ENCODE measurements at places on chromosomes 3 and 15. TPM values are rescaled to one million over a fixed set of nuclear protein-coding genes. Genes with fewer than 3 reads are reported as not detected.
A peak's percentile ranks its signal among the peaks of the same experiment; 100 is the strongest.

GRCh38 chr3:42505128-42505848 is 2.8 kb downstream of the VIPR1 start:
- DNase-seq: peak; percentile 41

Gene KLHL18
- 9.4 TPM for total RNA-seq

Gene AMT
- total RNA-seq: 46.8 TPM

GRCh38 chr3:170809007-170809974 is 60.7 kb downstream of the RPL22L1 start:
- DNase-seq: no peak

- DNase-seq: no peak
These were observed 23.0 kb downstream of the HPS3 start for GRCh38 chr3:149152420-149152819.

Gene ARRDC4
- 5.1 TPM for total RNA-seq

Gene GAP43
- total RNA-seq: not detected

DNA sequence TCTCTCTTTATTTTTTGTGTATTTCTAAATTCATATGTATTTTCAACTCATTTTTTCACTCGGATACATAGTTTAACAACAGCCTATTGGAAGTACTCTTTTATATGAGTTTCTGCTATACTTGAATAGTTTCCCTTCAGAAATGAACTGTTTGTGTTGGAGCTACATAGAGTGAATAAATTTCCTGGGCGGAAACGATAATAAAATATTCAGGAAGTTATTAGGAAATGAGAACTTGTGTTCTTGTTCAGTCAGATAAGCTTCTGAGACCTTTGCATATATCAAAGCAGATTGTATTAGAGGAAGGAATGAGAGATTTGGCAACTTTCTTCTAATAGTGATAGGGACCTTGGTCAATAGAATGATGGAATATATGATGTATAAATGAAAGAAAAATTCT is 27.3 kb downstream of the NEO1 start:
- no peak for DNase-seq

DNA sequence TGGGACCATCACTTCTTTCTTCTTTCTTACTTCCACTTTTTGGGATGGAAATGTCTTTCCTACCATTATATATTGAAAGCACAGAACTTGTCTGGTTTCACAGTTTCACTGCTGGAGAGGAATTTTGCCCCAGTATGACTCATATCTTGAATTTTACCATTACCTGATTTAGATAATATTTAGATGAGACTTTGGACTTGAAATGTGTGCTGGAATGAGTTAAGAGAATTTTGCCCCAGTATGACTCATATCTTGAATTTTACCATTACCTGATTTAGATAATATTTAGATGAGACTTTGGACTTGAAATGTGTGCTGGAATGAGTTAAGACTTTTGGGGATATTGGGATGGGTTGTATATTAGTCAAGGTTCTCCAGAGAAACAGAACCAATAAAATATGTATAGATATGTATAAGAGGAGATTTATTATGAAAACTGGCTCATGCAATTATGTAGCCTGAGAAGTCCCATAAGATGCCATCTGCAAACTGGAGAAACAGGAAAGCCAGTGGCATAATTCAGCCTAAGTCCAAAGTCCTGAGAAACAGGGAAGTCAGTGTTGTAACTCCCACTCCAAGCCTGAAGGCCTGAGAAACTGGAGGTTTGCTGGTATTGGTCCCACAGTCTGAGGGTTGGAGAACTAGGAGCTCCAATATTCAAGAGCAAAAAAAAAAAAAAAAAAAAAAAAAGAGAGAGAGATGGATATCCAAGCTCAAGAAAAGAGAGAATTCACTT is 1029.2 kb downstream of the EPHA3 start:
- no peak for DNase-seq

DNA sequence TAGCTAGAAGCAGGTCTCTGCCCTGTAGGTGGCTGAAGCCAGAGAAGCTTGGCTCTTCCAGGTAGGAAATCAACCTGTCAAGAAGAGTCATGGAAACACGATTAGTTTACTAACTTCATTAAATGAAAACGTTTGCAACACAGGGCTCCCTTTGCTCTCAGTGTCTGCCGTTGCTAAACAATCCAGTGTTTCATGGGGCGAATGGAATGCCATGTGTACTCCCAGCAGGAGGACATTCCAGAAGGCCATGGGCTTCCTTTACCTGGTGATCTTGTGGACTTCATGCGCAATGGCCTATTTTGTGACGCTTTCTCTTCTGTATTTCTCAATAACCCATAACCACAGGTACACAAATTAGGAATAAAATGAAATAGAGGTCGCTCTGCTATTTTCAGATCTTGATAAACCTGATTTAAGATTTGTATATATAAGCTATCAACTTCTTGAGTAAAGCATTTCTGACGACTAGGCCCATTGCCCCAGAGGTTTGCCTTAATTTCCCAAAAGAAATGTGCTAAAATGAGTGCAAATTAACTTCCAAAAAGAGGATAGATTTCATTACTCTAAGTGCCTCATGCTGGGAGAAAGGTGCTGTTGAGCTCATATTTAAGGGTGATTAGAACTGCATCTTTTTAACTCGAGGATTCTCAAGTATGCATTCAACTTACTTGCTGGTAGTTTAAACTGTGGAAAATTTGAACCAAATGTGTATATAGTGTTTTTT is 171.0 kb downstream of the EPHA3 start:
- DNase-seq: no peak

DNA sequence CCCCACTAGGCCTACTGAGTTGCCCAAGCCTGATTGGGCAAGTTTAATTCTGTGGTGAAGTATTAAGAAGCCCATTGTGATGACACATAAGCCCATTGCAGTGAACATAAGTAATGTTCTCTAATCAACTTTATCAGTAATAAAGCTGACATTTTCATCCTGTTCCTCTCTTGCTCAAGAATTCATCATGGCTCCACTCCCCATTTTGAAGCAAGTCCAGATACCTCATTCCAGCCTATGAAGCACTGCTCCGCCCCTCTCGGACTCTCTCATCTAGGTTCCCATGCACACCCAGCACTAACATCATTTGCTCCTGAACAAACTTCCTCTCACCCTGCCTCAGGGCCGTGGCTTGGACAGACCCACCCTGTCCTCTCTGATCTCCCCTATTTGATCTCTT is 10.5 kb downstream of the SHF start:
- no peak for DNase-seq

- DNase-seq: no peak
These were observed 155.7 kb downstream of the B3GALNT1 start for GRCh38 chr3:160949460-160949859.

DNA sequence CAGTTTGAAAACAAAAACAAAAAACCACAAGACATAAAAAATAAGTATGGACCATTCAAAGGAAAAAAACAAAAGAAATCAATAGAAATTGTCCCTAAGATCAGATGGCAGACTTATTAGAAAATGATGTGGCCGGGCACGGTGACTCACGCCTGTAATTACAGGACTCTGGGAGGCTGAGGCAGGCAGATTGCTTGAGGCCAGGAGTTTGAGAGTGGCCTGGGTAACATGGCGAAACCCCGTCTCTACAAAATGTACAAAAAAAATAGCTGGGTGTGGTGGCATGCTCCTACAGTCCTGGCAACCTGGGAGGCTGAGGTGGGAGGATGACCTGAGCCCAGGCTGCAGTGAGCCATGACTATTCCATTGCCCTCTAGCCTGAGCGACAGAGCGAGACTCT is 16.6 kb downstream of the SPCS1 start:
- no peak for DNase-seq

- DNase-seq: no peak
These were observed 177.9 kb downstream of the CDIN1 start for GRCh38 chr15:36757189-36757814.

DNA sequence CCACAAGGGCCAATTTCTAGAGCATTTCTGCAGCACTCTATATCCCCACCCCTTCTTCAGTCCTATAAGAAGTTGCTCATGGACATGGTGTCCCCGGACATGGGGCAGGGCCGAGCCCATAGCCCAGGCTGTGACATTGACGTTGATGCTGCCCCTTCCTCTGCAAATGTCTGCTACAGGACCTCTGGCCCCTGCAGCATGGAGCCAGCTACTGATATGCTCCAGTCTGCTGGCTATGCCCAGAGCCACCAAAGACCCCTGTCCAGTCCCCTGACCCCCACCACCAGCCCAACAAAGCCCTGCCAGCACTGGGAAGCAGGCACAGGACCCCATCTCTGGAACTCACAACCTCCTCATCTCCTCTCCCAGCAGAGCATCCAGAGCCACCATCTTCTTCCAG is 120.1 kb upstream of the SMAD3 start:
- no peak for DNase-seq

Measured in left lobe of liver (tissue), 2 donors.